ENCODE measurements at places on chromosomes 6 and 20.

- no peak for DNase-seq
Measured at GRCh38 chr6:31577579-31577966, 2.2 kb downstream of the TNF start.

GRCh38 chr6:131784561-131784960 lies 23.3 kb upstream of the ENPP1 start:
- DNase-seq, result no peak

- no peak for DNase-seq
Measured at GRCh38 chr20:49337357-49337756, 59.5 kb upstream of the ZNFX1 start.

GRCh38 chr6:53377793-53378192 lies 29.0 kb upstream of the ELOVL5 start:
- DNase-seq, result no peak

- DNase-seq, result no peak
Measured at GRCh38 chr6:131023834-131024504, 39.1 kb downstream of the EPB41L2 start.

GRCh38 chr6:41073968-41074691 lies 1.4 kb downstream of the NFYA start:
- no peak for DNase-seq

DNA sequence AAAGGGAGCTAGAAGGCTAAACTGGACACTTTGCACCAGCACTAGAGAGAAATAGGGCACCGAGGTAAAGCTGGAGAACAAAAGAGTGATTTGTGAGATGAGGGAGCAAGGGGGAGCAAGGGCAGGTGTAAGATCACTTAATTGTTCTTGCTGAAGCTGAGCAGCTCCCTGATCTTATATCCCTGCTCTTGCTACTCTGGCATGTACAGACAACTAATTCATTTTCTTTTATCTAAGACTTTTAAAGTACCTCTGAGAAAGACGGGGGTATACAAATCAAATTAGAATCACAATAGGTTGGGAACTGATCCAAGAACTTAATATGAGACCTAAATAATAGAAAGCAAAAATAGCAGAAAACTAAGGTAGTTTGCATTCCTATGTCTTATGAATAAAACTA lies 381.7 kb upstream of the POU3F2 start:
- no peak for DNase-seq

DNA sequence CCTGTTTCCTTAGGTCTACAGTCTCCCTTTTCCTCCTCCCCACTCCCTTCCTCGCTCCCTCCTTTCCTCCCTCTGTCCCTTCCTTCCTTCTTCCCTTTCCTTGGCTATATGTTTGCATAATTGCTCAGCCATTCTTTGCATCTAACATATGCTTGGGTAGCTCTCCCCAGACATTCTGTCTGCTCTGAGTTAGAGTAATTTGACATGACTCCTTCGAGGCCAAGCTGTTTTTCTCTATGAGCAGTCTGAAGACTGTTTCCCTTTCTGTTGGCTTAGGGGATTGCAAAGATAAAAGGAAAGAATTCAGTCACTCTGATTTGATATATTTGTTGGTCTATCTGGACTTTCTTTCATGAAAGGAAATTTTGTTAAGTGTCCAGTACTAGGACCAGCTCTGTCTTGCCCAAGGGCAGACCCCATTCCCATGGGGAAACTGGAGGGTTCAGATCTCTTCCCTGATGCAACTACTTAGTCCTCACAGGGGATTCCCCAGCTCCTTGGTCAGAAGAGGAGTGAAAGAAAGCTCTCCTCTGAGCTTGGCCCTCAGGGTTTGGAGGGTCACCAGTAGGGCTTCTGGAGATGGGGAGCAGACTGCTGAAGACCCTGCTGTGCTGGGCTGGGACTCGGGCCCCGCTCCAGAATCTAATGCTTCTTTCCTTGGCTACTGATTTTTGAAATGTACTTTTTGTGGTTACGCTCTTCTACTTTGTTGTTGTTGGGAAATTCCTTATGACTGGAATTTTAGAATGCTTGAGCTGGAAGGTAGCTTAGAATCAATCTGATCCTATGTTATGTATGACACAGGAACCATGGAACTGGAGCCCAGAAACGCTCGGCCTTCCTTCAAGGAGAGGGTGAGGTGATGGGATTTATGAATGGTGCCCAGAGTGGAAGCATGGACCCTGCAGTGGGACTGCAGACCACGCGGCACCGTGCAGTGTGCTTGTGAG lies 63.7 kb upstream of the SLC22A23 start:
- no peak for DNase-seq

GRCh38 chr6:89612121-89612520 lies 26.4 kb downstream of the LYRM2 start:
- no peak for DNase-seq

GRCh38 chr6:31919624-31920303 lies 7.8 kb upstream of the C2 start:
- no peak for DNase-seq

DNA sequence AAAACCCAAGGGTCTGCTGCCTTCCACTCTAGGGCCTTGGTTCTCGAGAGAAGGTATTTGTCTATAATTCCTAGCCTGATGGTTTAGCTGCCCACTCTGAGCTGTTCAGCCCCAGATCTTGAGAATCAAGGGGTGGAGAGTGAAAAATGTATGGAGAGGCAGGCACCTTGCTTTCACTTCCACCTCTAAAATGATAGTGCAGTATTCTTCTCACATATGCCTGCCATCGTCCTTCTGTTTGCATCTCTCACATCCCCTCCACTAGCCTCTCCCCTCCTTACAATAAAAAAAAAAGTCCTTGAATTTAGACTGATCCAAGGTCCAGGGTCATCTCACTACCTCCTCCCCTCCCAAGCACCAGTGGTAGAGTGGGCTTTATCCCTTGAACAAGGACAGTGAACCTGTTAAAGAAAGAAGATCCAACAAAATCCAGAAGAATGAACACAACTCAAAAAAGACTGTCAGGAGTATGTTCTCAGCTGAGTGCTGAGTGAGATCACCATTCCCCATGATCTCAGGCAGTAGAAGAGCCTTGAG lies 104.2 kb downstream of the HIVEP1 start:
- no peak for DNase-seq

DNA sequence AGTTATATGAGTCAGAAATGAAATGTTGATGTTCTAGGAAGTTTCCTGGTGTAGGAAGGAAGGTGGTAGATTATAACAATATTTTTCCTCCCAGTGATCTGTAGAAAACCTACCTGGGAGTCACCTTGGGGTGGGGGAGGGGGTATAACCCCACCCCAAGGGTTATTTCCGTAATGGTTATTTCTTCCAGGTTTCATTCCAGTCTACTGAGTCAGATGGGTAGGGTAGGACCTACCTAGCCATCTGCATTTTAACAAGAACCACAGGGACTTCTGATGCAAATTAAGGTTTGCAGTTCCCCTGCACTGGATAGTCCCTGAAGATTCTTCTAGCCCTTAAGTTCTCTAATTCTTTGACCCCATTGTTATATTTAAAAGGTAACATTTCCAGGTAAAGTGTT lies 88.9 kb downstream of the ARMC2 start:
- no peak for DNase-seq
